Activated CD4-positive, alpha-beta T cell treated with anti-CD3 and anti-CD28 coated beads, Interleukin-2, amount 50 U/mL, for 48 hours (primary cell): ENCODE measurements at places on chromosomes 16 and 17.
A peak's percentile ranks its signal among the peaks of the same experiment; 100 is the strongest.

DNA sequence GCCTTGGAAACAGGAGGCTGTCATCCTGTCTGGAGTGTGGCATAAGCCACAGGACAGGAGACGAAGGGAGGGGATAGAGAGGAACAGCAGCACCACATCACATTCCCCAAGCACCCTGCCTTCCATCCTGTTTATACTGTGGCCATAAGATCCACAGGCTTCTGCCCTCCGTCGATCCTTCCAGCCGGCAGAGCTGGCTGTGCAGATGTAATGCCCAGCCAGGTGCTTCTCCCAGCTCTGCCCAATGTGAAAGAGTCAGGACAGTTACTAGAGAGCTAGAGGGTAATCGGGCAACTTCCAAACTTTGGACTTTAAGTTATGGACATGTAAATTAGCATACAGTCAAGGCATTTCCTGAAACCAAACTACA lies 368.4 kb downstream of the SOX9 start:
- DNase-seq: no peak

DNA sequence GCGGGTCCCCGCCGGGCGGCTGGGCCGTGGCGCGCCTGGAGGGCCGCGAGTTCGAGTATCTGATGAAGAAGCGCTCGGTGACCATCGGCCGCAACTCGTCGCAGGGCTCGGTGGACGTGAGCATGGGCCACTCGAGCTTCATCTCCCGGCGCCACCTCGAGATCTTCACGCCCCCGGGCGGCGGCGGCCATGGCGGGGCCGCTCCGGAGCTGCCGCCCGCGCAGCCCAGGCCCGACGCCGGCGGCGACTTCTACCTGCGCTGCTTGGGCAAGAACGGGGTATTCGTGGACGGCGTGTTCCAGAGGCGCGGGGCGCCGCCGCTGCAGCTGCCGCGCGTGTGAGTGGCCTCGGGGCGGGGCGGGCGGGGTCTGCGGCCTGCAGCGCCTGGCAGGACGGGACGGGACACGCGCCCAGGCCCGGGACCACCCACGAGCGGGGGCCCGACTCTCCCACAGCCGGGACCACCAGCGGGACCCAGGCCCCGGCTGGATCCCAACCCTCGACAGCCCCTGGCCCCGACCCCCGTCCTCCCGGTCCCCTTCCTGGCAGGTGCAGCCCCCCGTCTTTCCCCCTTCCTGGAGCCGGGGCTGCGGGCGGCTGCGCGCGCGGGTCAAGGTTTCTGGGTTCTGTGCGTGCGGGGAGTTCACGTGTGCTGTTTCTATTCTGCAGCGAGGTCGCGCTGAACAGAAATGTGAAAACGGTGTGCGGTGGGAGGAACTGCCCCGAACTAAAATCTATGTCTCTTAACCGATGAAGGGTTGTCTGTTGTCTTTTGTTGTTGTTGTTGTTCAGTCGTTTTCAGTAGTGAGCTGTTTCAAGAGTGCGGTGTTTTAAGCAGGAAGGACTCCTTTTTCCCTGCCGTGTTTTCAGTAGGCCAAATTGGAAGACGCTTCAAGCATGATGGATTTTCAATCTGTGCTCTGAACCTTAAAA lies 705 bp downstream of the FOXK2 start:
- DNase-seq: peak; percentile 45

DNA sequence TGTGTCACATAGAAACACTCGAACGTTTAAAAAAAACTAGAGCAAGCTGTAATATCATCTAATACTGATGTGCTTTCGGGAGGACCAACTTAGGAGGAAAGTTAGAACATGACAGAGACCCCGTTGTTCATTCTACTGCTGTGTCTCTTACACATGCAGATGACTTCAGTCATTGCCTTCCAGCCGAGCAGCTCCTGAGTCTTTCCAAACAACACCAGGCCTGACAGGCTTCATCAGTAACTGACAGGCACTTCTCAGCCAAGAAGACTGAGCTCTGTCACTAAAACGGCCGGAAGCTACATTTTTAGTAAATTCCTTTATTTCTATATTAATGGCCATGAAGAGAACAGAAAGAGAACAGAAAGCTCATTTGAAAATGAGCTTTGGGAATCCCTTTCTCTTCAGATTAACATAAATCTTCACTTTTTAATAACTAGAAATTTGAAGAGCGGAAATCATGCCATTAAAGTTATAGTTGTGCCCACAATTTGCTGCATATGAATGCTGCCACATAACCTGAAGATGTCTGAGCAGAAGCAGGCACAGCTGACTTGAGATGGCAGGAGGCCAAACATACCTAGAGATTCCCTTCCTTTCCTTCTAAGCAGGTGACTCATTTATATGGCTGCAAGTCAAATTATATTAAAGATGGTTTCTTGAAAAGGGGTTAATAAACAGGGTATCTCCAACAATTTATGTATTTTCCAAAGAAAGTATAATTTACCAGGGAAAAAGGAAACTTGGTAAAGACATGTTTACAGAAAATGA lies 148.9 kb downstream of the ITFG1 start:
- DNase-seq: no peak

- no peak for DNase-seq
These were observed 23.2 kb upstream of the CFAP20 start for GRCh38 chr16:58152246-58152868.

DNA sequence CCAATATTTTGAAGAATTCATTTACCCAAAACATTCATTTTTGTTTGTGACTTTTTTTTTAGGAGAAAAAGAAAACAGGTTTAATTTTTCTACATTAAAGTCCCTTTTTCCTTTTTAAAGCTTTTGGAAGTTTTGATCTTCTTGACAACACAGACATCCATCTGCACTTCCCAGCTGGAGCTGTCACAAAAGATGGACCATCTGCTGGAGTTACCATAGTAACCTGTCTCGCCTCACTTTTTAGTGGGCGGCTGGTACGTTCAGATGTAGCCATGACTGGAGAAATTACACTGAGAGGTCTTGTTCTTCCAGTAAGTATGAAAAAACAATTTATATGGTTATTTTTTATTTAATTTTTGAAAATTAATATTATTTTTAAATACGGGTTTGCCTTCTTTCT lies 37.2 kb downstream of the SIAH1 start:
- no peak for DNase-seq

DNA sequence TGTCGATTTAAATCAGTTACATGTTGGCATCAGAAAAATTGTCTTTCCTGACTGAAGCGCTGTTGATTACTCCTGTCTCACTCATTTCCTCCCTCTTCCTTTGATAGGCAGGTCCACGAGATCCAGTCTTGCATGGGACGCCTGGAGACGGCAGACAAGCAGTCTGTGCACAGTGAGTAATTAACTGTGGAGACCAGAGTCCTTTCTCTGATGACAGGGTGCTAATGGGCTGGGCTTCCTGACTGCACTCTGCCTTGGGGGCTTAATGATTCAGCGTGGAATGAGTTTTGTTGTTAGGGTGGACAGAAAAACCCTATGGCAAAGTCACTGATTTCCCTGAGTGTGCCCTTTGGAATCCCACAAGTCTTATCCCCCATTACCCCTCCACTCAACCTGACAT lies 6.5 kb downstream of the GOSR2 start:
- DNase-seq: no peak

DNA sequence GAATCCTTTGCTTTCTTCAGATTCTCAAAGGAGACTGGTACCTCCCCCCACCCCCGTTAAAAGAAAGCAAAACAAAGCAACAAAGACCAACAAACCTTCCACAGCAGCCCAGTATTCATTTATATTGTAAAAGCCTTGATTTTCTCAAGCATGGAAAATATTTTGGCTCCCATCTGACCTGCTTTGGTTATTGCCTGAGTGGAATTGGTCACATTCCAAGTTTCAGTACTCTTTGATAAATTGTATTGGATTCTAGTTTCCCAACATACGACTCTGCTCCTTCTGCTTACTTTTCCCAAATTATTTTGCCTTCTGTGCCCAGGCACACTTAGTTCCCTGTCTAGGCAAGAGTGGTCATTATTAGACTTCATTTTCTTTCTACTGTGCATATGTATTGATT lies 1.3 kb downstream of the ABCC11 start:
- no peak for DNase-seq

DNA sequence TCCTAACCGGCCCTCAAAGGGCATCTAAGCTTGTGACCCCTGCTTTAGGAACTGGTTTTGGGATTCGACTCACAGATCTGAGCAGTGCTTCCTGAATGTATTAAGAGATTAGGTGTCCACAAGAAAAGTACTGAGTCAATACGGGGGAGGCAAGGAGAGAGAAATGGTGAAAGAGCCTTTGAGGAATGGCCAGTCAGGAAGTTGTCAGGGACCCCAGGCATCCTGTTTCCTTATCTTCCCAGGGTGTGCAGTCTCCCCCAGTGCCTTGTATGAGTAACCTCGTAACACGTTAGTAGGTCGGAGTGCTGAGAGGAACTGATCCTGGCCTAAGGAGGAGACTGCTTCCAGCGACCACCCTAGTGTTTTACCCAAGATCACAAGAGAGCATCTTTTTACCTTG lies 16.4 kb upstream of the TMED6 start:
- no peak for DNase-seq

DNA sequence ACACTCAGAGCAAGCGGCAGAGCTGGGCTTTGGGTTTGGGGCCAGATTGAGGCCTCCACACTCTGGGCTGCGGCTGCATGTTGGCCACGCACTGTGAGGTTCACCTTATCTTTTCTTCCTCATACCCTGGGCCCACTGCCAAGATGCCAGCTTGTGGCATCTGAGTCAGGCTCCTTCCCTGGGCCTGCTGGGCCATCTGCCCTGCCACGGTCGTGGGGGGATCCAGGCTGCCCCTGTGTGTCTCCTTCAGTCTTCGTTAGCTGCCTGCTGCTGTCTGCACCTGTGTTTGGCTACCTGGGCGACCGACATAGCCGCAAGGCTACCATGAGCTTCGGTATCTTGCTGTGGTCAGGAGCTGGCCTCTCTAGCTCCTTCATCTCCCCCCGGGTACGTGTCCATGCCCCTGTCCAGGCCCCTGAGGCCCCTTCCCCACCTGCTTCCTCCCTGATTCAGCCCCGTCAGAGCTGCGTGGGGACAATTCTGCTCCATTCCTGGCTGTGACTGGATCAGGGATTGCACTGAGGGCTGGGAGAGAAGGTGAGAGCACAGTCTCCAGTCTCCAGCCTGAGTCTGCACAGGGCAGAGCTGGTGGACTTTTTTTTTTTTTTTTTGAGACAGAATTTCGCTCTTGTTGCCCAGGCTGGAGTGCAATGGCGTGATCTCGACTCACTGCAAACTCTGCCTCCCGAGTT lies 11.2 kb downstream of the SPNS3 start:
- DNase-seq: no peak

DNA sequence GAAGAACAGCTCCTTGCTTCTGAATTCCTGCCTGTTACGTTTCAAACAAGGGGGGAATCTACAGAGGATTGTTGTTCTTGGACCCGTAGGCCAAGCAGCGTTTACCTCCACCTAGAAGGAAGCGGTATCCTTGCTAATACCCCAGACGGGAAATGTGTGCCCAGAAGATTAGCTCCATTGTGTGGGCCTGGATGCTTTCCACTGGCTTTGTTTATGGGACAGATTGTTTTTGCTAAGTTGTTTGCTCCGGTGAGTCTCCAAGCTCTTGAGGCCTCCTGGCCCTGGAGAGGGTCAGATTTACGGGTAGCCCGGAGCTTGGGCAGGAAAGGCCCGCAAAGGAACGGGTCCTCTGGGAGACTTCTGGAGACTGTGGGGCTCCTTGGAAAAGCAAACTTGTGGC lies 28.4 kb upstream of the MRTFB start:
- DNase-seq: no peak

DNA sequence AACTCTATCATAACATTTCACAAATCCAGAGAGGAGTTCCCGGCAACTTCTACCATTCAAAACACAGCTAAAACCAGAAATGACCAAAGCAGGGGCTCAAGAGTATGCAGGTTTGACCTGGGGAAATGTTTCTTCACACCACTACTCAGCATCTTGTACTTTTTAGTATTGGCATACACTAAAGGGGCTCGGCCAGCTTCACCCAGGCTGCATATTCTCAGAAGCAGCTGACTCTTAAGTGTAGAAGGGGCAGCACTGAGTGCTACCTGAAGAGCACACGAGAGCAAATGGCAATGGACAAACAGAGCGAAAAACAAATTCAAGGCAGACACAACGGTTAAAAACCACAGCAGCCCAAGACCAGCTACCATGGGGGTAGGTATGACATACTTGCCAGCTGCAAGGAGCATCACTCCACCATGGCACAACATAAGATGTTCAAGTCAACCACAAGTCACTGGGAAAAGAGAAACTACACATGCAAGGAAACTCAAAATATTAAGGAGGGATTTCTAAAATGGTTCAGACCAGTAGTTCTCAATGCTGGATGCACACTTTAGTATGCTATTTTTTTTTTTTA lies 34.4 kb downstream of the N4BP1 start:
- no peak for DNase-seq

- DNase-seq: no peak
These were observed 40.2 kb downstream of the KSR1 start for GRCh38 chr17:27496437-27496943.

DNA sequence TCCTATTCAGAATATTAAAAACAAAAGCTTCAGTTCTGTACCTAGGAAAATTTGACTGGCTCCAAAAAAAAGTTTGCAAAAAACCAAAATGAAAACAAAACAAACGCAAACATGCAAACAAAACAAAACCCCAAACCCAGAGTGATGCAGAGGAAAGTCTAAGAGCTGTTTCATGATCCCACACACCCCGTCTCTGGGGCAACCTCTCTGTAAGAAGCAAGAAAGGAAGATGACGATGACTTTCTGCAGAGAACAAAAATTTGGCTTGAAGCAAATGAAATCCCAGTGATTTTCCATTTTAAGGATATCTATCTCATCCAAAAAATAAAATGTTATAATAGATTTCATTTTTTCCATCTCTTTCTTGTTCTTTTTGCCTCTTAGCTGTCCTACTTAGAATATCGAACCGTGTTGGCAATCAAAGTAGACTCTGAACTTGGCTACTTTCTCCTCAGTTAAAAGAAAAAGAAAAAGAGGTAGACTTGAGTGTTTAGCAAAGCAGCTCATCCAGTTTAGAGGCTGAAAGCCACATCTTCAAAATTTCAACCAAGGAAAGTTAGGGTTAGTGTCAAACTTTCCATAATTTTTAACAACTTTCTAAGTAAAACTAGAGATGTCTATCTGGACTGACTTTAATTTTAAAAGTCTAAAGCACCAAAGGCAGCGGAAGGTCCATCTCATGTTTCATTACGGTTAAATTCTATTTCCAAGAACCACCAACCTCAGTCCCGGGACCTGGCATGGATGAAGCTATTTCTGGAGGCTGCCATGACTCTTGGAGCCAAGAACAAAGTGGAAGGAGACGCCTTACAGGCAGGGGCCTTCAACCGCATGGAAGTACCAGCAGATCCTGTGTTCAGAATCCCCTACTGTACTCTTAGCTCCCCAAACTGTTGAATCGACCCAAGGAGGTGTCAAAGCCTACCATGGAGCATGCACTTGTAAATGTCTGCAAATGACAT lies 180.8 kb downstream of the XYLT1 start:
- DNase-seq: no peak

DNA sequence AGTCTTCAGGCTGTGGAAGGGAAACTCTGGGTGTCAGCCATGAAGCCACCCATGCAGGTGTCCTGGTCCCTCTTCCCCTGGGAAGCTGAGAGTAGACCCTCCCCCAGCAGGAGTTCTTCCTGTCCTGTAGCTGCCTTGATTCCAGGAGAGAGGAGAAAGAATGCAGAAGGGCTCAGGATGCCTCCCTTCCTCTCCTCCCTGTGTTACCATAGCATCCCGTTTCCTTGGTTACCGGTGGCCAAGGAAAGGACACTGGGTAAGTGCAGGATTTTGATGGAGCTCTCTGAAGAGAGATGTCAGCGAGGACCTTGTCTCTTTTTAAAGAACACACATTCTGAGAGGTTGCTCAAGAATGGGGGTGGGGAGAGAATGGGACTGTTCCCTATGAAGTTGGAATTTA lies 304.1 kb upstream of the N4BP1 start:
- DNase-seq: no peak
